ENCODE measurements at places on chromosomes 1 and 21.
A peak's percentile ranks its signal among the peaks of the same experiment; 100 is the strongest.

GRCh38 chr1:15353839-15354579 is 55.7 kb upstream of the EFHD2 start:
- no peak for DNase-seq

DNA sequence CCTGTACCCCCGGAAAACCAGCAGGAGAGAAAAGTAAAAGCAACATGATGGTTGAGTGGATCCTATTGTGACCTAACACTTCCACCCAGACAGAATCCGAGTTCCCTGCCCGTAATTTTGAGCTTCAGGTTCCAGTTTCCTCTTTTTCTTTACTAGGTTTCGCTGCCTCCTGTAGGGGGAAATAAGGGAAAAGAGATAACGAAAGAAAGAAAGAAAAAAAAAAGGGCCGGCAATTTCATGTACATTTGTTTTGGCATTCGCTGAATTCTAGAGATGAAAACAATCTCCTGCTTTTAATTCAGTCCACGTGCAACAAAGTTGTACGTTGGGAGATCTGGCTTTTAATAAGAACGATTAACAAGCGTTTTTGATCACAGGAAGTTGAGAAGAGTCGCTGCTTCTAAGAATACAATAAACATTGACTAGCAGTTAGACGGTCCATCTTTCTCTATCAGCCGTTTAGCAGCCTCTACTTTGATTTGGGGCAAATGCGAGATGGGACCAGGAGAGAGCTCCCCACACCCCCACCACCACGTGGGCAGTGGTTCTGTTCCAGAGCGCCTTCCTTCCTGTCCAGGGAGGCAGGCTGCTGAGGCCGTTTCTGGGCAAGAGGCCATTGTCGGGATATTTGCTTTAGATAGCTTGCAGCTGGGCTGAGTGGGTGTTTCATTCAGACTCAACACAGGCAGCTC is 155.9 kb upstream of the RUNX1 start:
- no peak for DNase-seq

- no peak for DNase-seq
Observed at GRCh38 chr1:14811573-14811972, 213.1 kb downstream of the KAZN start.

DNA sequence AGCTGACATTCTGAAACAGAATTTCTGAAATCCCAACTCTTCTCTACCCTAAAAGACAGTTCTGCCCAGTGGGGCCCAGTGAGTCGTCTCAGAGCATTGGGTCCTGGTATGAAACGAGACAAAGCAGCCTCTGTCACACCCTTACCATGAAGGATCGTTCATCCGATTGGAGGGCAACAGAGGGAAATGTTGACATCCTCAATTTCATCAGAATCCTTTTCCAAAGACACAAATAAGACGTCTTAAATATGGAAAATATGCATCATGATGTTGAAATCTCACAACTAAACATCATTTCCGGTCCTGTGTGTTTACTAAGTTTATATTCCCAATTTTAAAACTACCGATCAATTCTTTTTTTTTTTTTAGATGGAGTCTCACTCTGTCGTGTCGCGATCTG is 112.1 kb upstream of the SLC45A1 start:
- DNase-seq, result no peak

- no peak for DNase-seq
Observed at GRCh38 chr1:89578151-89578550, 53.5 kb downstream of the LRRC8B start.

DNA sequence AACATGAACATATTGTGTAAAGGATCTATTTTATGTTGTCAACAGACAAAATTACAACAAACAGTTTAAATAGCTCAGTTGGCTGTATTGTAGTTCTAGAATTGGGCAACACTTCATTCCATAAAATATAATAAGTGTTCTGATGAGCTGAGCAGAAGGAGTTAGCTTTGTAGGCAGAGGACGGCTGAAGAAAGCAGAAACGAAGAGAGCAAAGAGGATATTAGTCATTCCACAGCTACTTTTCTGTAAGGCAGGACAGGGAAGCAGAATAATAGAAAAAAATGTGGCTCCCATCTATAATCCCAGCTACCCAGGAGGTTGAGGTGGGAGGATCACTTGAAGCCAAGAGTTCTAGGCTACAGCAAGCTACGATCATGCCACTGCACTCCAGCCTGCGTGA is 20.2 kb upstream of the IVNS1ABP start:
- no peak for DNase-seq

GRCh38 chr1:68204977-68205630 is 27.2 kb downstream of the WLS start:
- DNase-seq, result peak; percentile 65

- no peak for DNase-seq
Observed at GRCh38 chr1:201622824-201623223, 83.9 kb downstream of the NAV1 start.

DNA sequence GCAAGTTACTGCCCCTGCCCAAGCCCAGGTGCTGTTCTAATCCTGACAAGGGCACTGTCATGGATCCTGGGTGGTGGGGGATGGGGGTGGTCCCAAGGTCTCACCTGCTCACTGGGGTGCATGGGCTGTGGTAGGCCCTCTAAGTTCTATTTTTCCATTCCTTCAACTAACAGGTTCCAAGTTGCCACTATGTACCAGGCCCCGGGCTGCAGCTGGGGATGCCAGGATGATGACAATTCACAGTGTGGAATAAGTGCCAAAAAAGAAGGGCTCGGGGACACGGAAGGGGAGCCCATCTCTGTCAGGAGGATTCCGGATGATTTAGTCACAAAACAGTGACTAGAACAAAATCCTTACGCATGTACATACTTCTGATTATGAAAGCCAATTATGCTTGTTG is 76.0 kb downstream of the STUM start:
- DNase-seq, result no peak

All from left lobe of liver (tissue), 2 donors.